ENCODE measurements at places on chromosomes 7 and 10. TPM values are rescaled to one million over a fixed set of nuclear protein-coding genes. Genes with fewer than 3 reads are reported as not detected.

- no peaks in the 10 kb centered on the region for H3K27me3 ChIP-seq
- DNase-seq, result no peak
- no peaks in the 10 kb centered on the region for H3K36me3 ChIP-seq
- no peak overlapping the region for H3K27ac ChIP-seq
- H3K4me3 ChIP-seq, result no peak overlapping the region
Observed at GRCh38 chr7:8365499-8366110, 67.8 kb upstream of the NXPH1 start.

- no peak for DNase-seq
- no peak overlapping the region for H3K27ac ChIP-seq
- H3K4me3 ChIP-seq, result no peak overlapping the region
- H3K27me3 ChIP-seq, result no peaks in the 10 kb centered on the region
- H3K4me1 ChIP-seq, result no peaks in the 10 kb centered on the region
Observed at GRCh38 chr10:57168611-57169240, 807.7 kb upstream of the ZWINT start.

- no peak overlapping the region for H3K4me3 ChIP-seq
- H3K36me3 ChIP-seq, result no peaks in the 10 kb centered on the region
- no peaks in the 10 kb centered on the region for H3K27me3 ChIP-seq
- H3K27ac ChIP-seq, result no peak overlapping the region
- no peak for DNase-seq
Observed at GRCh38 chr7:78386520-78386919, 587.9 kb downstream of the PHTF2 start.

- DNase-seq, result no peak
- H3K27ac ChIP-seq, result no peak overlapping the region
- no peak overlapping the region for H3K4me3 ChIP-seq
- H3K36me3 ChIP-seq, result no peaks in the 10 kb centered on the region
- H3K27me3 ChIP-seq, result no peaks in the 10 kb centered on the region
Observed at GRCh38 chr7:131057794-131058070, 269.9 kb upstream of the MKLN1 start.

DNA sequence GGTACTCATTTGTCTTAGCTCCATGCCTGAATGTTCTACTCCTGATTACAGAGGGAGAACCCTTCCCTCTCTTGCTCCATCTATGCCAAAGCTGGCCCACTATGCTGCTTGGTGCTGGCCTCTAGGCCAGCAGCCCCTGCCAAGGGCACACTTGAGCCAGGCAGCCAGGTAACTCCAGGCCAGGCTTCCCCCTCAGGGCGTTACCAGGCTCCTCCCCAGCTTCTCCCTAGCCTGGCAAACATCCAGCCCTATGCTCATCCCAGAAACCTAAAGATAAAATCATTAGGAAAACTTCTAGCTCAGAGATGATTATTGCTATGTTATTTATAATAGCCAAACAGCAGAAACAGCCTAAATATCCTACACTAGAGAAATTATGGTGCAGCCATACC is 103.7 kb downstream of the KCNMA1 start:
- H3K4me3 ChIP-seq, result no peak overlapping the region
- DNase-seq, result no peak
- no peaks in the 10 kb centered on the region for H3K36me3 ChIP-seq

DNA sequence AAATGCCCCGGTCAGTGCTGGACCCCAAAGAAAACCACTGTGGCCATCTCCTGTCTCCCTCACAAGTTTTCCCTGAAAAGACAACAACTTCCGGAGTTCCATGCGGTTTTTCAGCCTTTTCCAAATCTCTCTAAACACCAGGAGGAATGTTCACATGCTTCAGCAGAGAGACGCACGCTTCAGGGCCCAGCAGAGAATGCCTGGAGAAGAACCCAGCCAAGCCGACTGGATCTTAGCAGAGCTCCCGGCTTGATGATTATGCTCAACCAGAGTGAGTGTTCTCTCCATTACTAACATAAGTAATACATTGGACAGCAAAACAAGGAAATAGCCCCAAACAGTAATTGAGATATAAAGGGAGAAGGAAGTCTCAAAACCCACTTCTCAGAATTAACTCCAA is 17.9 kb downstream of the PRKCQ start:
- H3K4me1 ChIP-seq, result no peaks in the 10 kb centered on the region
- no peak for DNase-seq
- H3K36me3 ChIP-seq, result no peaks in the 10 kb centered on the region
- no peak overlapping the region for H3K27ac ChIP-seq

GRCh38 chr7:11373546-11374142 is 400.0 kb downstream of the PHF14 start:
- H3K27ac ChIP-seq, result no peak overlapping the region
- no peak overlapping the region for H3K4me3 ChIP-seq
- H3K4me1 ChIP-seq, result no peaks in the 10 kb centered on the region
- H3K27me3 ChIP-seq, result no peaks in the 10 kb centered on the region
- H3K36me3 ChIP-seq, result no peaks in the 10 kb centered on the region

GRCh38 chr10:70672165-70673042 is at the start of gene ADAMTS14:
Gene ADAMTS14 (plus strand): TSS chr10:70672506. CDS start chr10:70672803, 297 bp downstream.
- DNase-seq, result no peak
- H3K4me1 ChIP-seq, result peaks cover 8% of the 10 kb centered on the region
- H3K27ac ChIP-seq, result peak within 1 kb of the TSS; percentile 50
- H3K36me3 ChIP-seq, result no peaks in the 10 kb centered on the region
- H3K4me3 ChIP-seq, result peak within 1 kb of the TSS; percentile 35

- no peaks in the 10 kb centered on the region for H3K36me3 ChIP-seq
- DNase-seq, result no peak
- H3K27ac ChIP-seq, result no peak overlapping the region
- H3K4me1 ChIP-seq, result no peaks in the 10 kb centered on the region
- H3K4me3 ChIP-seq, result no peak overlapping the region
Observed at GRCh38 chr7:118657391-118658005, 433.0 kb downstream of the ANKRD7 start.

DNA sequence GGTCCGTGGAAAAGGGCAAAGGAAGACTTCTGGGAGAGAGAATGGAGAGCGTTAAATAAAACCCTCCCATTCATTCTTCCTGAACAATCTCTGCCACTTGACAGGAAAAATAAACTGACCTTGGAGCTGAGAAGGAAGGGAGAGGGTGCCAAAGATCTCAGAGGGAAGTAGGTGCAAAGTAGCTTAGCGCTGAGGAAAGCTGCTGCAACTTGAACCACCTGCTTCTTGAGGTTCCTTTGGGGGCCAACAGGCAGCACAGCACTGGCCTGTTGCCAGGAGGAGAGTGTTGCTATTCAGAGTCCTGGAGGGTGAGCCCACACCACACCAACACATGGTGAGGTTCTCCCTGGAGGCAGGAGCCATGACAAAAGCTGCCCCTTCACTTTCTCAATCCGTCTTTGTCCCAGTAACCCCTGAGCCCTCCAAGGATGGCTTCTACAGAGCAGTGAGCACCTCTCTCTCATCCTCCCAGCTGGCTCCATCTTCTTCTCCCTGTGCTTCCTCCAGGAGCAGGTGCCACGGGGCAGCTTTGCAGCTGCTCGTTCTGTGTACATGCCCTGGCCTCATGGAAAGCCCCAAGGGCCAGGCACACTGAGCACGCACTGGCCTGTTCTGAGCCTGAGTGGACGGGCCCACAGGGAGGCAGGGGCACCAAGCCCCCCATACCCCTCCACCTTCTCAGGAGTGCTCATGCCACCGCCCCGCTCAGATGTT is 101.3 kb downstream of the STRA8 start:
- H3K27me3 ChIP-seq, result no peaks in the 10 kb centered on the region
- H3K4me1 ChIP-seq, result no peaks in the 10 kb centered on the region
- no peak for DNase-seq
- no peak overlapping the region for H3K27ac ChIP-seq

GRCh38 chr10:114239117-114239993 is at the start of gene VWA2:
Gene VWA2 (plus strand): TSS chr10:114239254. CDS start chr10:114248714, 9,460 bp downstream.
- H3K36me3 ChIP-seq, result no peaks in the 10 kb centered on the region
- peak within 1 kb of the TSS; percentile 40 for H3K4me3 ChIP-seq
- no peak for DNase-seq

GNAT3 gene
- not detected for total RNA-seq

ZNF736 gene
- 18.8 TPM for total RNA-seq

CALML5 gene
- total RNA-seq, result not detected

VGF gene
- total RNA-seq, result not detected

All from tibial nerve (tissue), 4 donors.